ENCODE measurements at places on chromosomes 11 and 22.

DNA sequence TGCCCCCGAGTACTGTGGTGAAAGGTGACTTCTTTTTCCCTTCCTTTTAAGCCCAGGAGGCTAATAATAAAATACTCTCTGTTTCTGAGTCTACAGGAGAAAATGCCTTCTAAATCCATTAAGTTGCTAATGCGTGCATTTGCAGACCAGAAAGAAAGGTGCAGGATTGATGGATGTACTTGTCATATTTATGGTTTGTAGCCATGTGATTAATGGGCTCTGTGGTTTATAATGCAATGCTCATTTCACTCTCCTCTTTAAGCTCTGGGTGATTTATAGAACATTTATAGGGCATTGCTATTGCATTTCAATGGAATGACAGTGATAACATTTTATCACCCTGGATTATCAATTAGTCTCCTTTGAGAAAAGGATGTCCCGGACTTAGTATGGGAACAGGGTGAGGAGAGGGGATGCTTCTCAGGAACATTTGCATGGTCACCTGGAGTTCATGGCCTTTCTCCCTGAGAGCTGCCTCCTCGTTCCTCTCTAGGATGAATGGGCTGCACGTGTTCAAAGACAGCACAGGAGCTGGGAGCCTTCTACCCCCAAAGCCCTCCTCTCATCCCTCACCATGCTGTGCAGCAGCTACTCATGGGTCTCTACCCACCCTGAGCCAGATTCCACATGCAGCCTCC, 82.8 kb upstream of the HMGXB4 start:
- no peak for DNase-seq

GRCh38 chr22:38599466-38599865, 29.5 kb upstream of the DMC1 start:
- DNase-seq: no peak

- no peak for DNase-seq
Observed at GRCh38 chr11:112769170-112769569, 192.1 kb upstream of the NCAM1 start.

DNA sequence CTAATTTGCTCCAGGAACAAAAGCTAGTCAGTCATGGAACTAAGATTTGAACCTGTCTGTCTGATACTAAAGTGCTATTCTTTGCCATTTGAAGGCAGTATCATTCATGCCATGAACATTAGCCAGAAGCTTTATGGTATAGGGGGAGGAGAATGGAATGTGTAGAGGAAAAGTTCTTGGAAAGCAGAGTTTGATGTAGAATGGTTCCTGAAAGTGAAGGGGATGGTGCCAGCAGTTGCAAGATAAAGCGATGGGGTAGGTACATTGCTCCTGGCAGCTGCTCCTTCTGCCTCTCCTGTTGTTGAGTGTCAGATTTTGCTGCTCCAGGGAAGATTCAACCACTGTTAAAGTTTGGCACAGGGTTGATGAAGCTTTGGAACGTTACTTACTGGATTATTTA, 53.4 kb downstream of the ARHGAP42 start:
- DNase-seq: no peak

- no peak for DNase-seq
Observed at GRCh38 chr11:4662876-4663275, 19.1 kb downstream of the OR51E1 start.

DNA sequence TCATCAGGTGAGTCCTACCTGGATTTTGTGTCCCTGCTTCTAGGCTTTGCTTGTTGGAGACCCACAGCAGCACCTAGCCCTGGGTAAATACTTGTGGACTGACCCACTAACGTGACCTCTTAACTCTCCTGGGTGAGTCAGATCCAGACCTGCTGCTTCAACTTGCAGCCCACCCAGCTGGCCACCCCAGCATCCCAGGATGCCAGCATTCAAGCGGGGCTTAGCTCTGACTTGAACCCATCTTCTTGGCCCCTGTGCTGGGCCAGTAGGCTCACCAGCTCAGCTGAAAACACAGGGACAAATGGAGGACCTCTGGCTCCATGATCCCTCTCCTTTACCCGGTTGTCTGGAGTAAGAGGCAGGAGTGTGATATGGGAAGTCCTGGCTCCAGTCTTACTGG, 33.5 kb downstream of the PARVG start:
- DNase-seq: no peak

GRCh38 chr11:45083544-45084087, 62.8 kb upstream of the PRDM11 start:
- DNase-seq: no peak

DNA sequence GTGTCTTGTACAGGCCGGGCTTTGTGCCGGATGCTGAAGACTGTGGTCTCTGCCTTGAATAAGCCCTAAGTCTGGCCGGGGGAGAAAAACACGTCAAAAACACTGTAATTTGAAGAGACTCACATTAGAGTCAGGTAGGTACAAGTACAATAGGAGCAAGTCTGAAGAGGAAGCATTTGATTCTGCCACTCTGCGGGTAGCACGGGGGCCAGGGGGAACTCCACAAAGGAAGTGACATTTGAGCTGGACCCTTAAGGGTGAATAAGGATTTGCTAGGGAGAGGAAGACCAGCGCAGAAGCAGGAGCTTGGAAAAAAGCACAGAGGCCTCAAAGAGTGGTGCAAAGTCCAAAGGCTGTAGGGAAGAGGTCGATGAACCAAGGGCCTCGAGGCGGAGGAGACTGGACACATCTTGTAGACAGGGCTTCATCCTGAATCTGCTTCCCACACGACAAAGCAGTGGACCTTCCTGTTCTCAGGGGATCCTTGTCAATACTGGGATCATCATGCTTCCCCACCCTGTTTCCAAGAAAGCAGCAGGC, 38.7 kb downstream of the BUD13 start:
- DNase-seq: no peak

DNA sequence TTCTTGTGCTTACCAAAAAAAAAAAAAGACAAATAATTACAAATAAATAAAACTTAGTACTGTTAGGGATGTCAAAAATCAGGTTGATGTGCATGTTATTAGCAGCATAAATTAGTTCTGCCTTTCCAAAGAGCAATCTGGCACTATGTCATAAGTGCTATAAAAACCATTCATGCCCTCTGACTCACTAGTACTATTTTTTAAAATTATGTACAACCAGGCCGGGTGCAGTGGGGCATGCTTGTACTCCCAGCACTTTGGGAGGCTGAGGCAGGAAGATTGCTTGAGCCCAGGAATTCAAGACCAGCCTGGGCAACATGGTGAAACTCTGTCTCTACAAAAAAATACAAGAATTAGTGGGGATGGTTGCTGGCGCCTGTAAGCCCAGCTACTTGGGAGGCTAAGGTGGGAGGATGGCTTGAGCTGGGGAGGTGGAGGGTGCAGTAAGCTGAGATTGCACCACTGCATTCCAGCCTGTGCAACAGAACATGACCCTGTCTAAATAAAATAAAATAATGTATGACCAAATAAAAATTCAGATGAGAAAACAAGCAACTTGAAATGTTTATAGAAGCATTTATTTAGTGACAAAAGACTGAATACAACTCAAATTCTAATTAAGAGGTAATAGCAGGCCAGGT, 25.3 kb downstream of the UEVLD start:
- no peak for DNase-seq

- DNase-seq: no peak
Observed at GRCh38 chr11:57474803-57475115, 14.4 kb downstream of the RTN4RL2 start.

Measured in stimulated activated CD4-positive, alpha-beta T cell treated with anti-CD3 and anti-CD28 coated beads, Interleukin-1b, Interleukin-23, amount 100 ng/mL, for 4 hours (primary cell).